ENCODE measurements at places on chromosomes 3 and 15.

GRCh38 chr15:40925495-40925862, 3.7 kb upstream of the DLL4 start:
- no peak for DNase-seq

DNA sequence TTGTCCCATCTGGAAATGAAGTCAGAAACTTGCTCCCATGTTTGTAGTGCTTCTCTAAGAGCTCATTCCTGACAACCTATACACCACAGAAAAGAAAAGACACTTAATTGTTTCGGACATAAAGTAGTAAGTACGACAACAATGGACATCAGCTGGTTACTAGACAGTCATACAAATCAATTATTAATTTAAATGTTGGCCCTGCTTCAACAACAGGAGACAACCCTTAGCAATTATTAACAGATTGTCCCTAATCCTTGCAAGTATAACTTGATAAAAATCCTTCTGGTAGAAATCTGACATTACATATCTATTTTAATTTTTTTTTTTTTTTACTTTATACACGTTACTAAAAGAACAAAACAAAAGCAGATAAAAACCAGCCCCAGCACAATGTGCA, 29.8 kb downstream of the ERICH6 start:
- DNase-seq = no peak

DNA sequence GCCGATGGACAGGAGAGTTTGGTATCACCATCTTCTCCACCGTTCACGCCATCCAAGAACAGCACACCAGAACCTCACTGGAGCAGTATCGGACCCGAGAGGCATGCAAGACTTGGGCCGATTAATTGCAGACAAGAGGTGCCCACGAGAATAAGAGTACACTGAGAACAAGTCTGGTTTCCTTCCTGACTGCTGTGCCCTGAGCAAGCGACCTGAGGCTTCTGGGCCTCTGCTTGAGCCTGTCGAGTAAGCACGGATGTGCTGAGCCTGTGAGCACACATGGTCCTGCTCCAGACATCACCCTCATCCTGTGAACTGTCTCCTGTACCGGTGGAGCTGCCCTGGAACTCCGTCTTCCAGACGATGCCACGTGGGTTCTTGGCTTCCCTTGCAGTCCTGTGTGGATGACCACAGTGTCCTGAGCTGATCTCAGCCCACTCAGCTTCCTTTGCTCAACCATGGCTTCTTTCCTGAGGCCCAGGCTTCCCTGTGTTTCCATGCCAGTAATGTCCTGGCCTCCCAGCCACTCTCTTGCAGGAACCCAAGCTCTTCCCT, 34.3 kb upstream of the SNRPA1 start:
- no peak for DNase-seq

- no peak for DNase-seq
Measured at GRCh38 chr15:51065781-51066180, 28.9 kb downstream of the TNFAIP8L3 start.

DNA sequence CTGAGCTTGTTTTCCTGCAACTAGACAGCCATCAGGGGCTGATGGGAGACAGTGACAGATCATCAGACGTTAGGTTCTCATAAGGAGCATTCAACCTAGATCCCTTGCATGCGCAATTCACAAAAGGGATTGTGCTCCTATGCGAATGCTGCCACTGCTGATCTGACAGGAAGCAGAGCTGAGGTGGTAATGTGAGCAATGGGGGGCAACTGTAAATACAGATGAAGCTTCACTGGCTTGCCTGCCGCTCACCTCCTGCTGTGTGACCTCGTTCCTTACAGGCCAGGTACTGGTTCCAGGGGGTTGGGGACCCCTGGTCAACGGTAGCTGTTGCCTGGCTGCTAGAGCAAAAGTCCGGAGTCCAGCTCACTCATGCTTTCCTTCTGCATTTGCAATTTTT, 26.4 kb upstream of the KCNAB1 start:
- no peak for DNase-seq

DNA sequence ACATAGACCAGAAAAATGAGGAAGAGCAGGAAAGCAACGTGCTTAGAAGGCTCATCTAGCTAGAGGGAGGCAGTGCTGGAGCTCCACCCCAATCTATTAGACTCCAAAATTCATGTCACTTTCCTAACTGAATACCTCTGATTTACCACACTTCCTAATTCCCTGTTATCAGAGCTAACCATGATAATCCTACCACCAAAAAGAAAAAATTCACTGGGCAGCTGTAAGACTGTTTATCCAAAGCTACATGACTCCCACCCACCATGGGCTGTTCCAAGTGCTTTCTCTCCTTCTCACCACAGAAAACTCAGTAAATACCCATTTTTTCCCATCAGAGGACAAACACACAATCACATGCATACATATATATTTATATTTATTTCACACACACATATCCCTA, 479.5 kb upstream of the WNT5A start:
- no peak for DNase-seq

- no peak for DNase-seq
Measured at GRCh38 chr3:126539558-126540250, 15.7 kb downstream of the CHST13 start.

- DNase-seq = no peak
Measured at GRCh38 chr3:40396406-40396805, 9.4 kb downstream of the ENTPD3 start.

GRCh38 chr15:58585693-58586443, 154.1 kb downstream of the LIPC start:
- DNase-seq = no peak

- DNase-seq = peak; percentile 31
Measured at GRCh38 chr15:63045465-63045840, 2.9 kb downstream of the TPM1 start.

DNA sequence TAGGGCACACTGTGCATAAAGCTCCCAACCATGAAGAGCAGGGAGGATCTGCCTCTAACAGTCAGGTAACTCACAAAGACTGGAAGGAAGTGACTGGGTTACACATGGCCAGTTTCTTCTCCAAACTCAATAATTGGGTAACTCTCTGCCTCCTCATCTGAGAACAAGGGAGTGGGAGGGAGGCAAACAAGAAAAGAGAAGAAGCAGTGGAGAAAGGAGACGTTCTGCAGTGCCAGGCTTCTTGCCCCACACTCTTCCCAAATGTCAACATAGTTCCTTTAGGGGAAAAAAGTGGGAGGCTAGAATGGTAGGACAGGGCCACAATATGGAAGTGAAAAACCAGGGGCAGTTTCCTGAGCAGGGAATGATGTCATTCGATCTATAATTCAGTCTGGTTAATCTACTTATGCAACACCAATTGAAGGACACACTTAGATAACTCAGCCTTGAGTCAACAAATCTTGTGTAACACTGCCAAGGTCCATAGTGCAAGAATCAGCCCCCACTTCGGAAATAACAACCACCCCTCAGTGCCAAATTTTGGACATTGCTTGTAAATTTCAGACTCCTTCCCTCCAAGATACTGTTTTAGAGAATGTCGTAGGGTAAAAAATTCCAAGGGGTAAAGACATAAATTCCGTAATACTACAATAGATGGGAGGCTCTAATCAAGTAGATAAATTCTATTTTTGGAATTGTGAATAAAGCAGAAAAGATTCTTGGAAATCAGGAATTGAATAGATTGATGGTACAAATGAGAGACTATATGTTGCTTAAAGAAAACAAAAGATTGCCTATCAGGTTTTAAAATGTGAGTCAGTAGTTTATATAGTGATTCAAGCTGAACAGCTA, 143.0 kb downstream of the LPP start:
- peak; percentile 40 for DNase-seq

DNA sequence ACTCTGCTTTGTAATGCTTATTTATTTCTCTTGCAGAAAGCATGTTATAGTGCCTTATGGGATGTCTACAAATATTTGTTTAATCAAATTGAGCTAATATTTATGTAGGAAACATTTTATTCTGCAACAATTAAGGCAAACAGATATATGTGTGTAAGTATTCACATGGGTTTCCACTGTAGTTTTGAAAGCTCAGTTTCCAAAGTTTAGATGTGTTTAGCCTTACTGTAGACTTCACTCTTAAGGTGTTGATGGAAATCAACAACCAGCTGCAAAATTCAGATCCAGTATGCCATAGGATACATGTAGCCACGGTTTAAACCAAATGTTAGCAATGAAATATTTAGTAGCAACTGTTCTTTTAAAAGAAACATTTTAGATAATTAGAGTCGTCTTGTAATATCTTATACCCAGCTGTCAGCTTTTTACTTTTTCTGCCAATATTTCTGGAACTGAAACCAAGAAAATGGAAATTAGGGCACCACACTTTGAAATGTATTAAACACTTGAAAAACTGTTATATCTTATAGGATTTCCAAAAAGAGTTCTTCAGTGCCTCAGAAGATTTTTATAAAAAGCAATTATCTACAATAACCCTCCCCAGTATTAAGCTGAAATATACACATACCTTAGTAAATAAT, 18.5 kb downstream of the PIK3CA start:
- DNase-seq = no peak

GRCh38 chr3:192864941-192865340, 52.7 kb downstream of the MB21D2 start:
- DNase-seq = no peak

Data from fibroblast of gingiva (primary cell).